Thoracic aorta endothelial cell (primary cell): ENCODE measurements at places on chromosomes 3 and 15. TPM values are rescaled to one million over a fixed set of nuclear protein-coding genes. Genes with fewer than 3 reads are reported as not detected.

Gene NR2F2
- 24.8 and 57.2 TPM in 2 replicates for total RNA-seq

Gene IL16
- total RNA-seq: 0.22 and 0.93 TPM in 2 replicates

Gene IMPG2
- 0.50 and 0.53 TPM in 2 replicates for total RNA-seq

Gene PLIN1
- under 0.01 TPM in 1 of 2 replicates, not detected in the other for total RNA-seq

Gene A4GNT
- not detected in 2 replicates for total RNA-seq

Gene MYLK
- 17.8 and 41.6 TPM in 2 replicates for total RNA-seq

Gene HRG
- total RNA-seq: not detected in 2 replicates

Gene CYP8B1
- total RNA-seq: not detected in 2 replicates

Gene HDGFL3
- total RNA-seq: 126 and 141 TPM in 2 replicates
